ENCODE measurements at places on chromosomes 16 and 17. TPM values are rescaled to one million over a fixed set of nuclear protein-coding genes. Genes with fewer than 3 reads are reported as not detected.

The KRT17 gene
- 2.4 TPM for total RNA-seq

- H3K27ac ChIP-seq, result no peak overlapping the region
- DNase-seq, result no peak
- H3K36me3 ChIP-seq, result no peaks in the 10 kb centered on the region
- no peak overlapping the region for H3K4me3 ChIP-seq
Measured at GRCh38 chr17:82316651-82317393, 586 bp downstream of the CD7 start.

DNA sequence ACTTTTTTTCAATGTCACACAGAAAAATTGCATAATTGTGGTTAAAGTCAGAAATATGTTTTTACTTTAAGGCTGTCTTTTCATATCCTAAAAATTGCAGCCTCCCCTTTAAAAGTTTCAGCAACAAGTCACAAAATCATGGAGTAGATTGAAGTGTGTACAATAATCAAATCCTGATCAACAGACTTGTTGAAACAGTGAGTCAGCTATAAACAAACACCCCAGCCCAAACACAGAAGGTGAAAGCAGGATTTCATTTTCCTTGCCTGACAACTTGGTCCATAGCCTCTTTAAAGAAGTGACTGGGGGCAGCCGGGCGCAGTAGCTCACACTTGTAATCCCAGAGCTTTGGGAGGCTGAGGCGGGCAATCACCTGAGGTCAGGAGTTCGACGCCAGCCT is 59.9 kb downstream of the WNT3 start:
- H3K27ac ChIP-seq, result no peak overlapping the region
- DNase-seq, result no peak
- H3K4me3 ChIP-seq, result no peak overlapping the region
- H3K36me3 ChIP-seq, result peaks cover 15% of the 10 kb centered on the region

The PRCD gene
- total RNA-seq, result 0.95 TPM

GRCh38 chr17:50807009-50807408 is 28.4 kb upstream of the WFIKKN2 start:
- no peaks in the 10 kb centered on the region for H3K4me1 ChIP-seq
- no peak for DNase-seq
- no peak overlapping the region for H3K27ac ChIP-seq
- no peaks in the 10 kb centered on the region for H3K36me3 ChIP-seq
- H3K27me3 ChIP-seq, result no peaks in the 10 kb centered on the region

The SLC47A1 gene
- not detected for total RNA-seq

- no peak for DNase-seq
- no peaks in the 10 kb centered on the region for H3K27me3 ChIP-seq
- no peaks in the 10 kb centered on the region for H3K36me3 ChIP-seq
Measured at GRCh38 chr16:68492543-68493411, 44.5 kb upstream of the SMPD3 start.

The MYL11 gene
- not detected for total RNA-seq

The OSBPL7 gene
- 14.2 TPM for total RNA-seq

The TEKT3 gene
- not detected for total RNA-seq

- H3K36me3 ChIP-seq, result no peaks in the 10 kb centered on the region
- no peak overlapping the region for H3K4me3 ChIP-seq
- H3K27me3 ChIP-seq, result no peaks in the 10 kb centered on the region
- DNase-seq, result no peak
Measured at GRCh38 chr16:10799736-10800135, 18.9 kb downstream of the TVP23A start.

The CCDC154 gene
- total RNA-seq, result 0.26 TPM

The WNT3 gene
- not detected for total RNA-seq

DNA sequence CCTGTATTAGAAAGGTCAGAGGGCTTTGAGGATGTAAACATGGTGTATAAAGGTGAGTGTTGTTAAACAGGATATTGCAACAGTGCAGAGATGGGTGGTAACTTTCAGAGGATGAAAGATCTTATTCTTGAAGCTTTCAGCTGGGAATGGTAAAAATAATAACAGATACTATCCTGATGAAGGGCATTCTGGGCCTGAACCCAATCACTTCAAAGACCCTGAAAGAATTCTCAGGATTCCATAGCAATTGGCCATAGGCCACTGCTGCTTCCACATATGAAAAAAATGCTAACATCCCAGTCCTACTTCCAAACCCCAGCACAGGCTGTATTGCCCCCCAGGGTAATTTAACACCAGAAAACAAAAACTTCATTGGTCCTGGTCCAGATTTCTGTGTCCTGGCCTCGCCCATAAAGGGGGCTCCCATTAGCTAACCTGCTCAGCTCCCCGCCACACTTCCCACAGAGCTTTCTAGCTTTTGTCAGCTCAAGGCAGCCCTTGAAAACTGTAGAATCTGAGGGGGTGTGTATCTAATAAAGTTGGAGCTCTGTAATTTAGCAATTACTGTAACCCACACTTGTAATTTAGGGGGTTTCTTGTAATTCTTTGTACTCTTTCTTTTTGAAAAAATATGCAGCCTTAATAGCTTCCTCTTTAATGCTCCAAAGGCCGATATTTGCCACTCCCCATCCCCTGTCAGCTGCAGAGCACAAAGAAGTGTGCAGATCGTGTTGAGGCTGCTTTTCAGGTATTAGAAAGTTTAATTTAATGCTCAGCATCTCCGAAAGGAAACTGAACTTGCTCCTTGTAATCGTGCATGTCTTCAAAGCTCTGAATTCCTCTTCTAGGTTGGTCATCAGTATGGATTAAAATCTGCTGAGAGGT is 371.5 kb downstream of the SEC14L1 start:
- H3K4me1 ChIP-seq, result no peaks in the 10 kb centered on the region
- no peak overlapping the region for H3K4me3 ChIP-seq
- no peaks in the 10 kb centered on the region for H3K27me3 ChIP-seq
- H3K36me3 ChIP-seq, result no peaks in the 10 kb centered on the region
- no peak for DNase-seq

GRCh38 chr17:65423346-65424140 is 137.9 kb downstream of the AXIN2 start:
- no peaks in the 10 kb centered on the region for H3K27me3 ChIP-seq
- H3K4me1 ChIP-seq, result no peaks in the 10 kb centered on the region
- no peak overlapping the region for H3K27ac ChIP-seq
- no peak overlapping the region for H3K4me3 ChIP-seq

DNA sequence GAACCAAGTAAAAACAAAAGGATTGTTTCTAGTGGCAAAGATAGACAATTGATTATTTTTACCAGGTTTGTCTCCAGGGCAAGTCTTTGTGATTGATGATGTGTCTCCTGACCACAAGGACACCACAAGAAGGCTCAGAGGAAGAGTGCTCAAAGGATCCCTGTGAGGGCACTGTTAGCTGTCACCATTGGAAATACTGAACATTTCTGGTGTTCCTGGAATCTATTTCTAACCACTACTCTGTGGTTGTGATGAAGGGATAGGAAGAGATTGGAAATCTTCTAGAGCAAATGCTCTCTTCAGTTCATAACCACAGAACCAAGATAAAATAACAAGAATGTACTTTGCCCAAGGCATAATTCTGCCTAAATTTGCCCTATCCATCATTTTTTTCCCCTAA is 15.3 kb downstream of the RNF43 start:
- no peaks in the 10 kb centered on the region for H3K27me3 ChIP-seq
- H3K27ac ChIP-seq, result no peak overlapping the region
- no peak for DNase-seq
- H3K36me3 ChIP-seq, result no peaks in the 10 kb centered on the region
- H3K4me1 ChIP-seq, result no peaks in the 10 kb centered on the region

GRCh38 chr16:3131755-3132377 is 3.0 kb upstream of the ZNF213 start:
- DNase-seq, result no peak
- H3K27me3 ChIP-seq, result no peaks in the 10 kb centered on the region
- H3K27ac ChIP-seq, result no peak overlapping the region
- H3K36me3 ChIP-seq, result peaks cover 7% of the 10 kb centered on the region
- no peak overlapping the region for H3K4me3 ChIP-seq

GRCh38 chr16:23113185-23113584 is 36.1 kb downstream of the USP31 start:
- no peaks in the 10 kb centered on the region for H3K4me1 ChIP-seq
- no peaks in the 10 kb centered on the region for H3K27me3 ChIP-seq
- H3K27ac ChIP-seq, result no peak overlapping the region
- no peaks in the 10 kb centered on the region for H3K36me3 ChIP-seq
- no peak overlapping the region for H3K4me3 ChIP-seq

The RTN4RL1 gene
- total RNA-seq, result 0.10 TPM

The CBLN1 gene
- not detected for total RNA-seq

- DNase-seq, result no peak
- H3K27me3 ChIP-seq, result 0 out of 2 replicates have a peak, but pooled peaks cover 3% of the 10 kb centered on the region
- H3K36me3 ChIP-seq, result no peaks in the 10 kb centered on the region
- H3K4me1 ChIP-seq, result no peaks in the 10 kb centered on the region
- H3K4me3 ChIP-seq, result no peak overlapping the region
Measured at GRCh38 chr17:33012522-33013033, 20.9 kb downstream of the SPACA3 start.

DNA sequence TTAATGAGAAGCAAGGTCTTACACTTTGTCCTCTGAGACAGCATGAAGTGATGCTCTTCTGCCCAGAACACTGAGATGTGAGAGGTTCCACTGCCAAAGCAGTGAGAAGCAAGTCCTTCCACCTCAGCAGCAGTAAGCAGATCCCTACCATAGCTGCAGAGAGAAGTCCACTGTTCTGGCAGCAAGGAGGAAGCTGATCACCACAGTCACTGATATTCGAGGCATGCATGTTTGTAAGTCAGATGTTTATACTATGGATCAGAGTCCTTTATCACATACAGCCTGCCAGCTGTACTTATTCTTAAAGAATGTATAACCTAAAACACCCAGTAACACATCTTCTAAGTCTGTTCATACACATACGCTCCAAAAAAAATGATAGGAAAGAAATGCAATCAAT is 18.2 kb upstream of the METTL2A start:
- H3K27ac ChIP-seq, result no peak overlapping the region
- H3K36me3 ChIP-seq, result no peaks in the 10 kb centered on the region
- no peak for DNase-seq
- H3K4me1 ChIP-seq, result no peaks in the 10 kb centered on the region

DNA sequence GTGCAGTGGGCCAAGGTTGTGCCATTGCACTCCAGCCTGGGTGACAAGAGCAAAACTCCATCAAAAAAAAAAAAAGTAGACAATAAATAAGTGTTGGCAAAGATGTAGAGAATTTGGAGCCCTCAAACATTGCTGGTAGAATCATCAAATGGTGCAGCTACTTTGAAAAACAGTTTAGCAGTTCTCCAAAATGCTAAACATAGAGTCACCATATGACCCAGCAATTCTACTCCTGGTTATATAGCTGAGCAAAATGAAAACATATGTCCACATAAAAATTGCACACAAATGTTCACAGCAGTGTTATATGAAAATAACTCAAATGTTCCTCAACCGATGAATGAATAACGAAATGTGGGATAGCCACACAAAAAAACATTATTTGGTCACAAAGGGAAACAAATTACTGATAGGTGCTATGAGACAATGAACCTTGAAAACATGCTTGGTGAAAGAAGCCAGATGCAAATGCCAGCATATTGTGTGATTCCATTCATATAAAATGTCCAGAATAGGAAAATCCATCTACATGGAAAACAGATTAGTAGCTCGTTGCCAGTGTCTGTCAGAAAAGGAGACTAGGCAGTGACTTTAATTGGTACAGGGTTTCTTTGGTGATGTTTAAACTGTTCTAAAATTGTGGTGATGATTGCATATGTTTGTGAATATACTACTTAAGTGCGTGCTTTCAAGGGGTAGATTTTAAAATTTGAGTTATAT is 12.7 kb upstream of the RABEP1 start:
- no peak overlapping the region for H3K27ac ChIP-seq
- H3K27me3 ChIP-seq, result no peaks in the 10 kb centered on the region
- H3K36me3 ChIP-seq, result no peaks in the 10 kb centered on the region
- no peaks in the 10 kb centered on the region for H3K4me1 ChIP-seq
- H3K4me3 ChIP-seq, result no peak overlapping the region

- no peak overlapping the region for H3K27ac ChIP-seq
- no peaks in the 10 kb centered on the region for H3K27me3 ChIP-seq
- no peak overlapping the region for H3K4me3 ChIP-seq
Measured at GRCh38 chr16:10906914-10907756, 30.1 kb downstream of the CIITA start.

The CEP131 gene
- 15.2 TPM for total RNA-seq

GRCh38 chr16:29993903-29994599 is 1.4 kb downstream of the HIRIP3 start:
- no peak for DNase-seq
- H3K27ac ChIP-seq, result no peak overlapping the region
- H3K27me3 ChIP-seq, result no peaks in the 10 kb centered on the region
- H3K4me3 ChIP-seq, result peak overlapping the region; percentile 81
- peaks cover 9% of the 10 kb centered on the region for H3K4me1 ChIP-seq
- H3K36me3 ChIP-seq, result peaks cover 18% of the 10 kb centered on the region

- H3K36me3 ChIP-seq, result no peaks in the 10 kb centered on the region
- H3K27ac ChIP-seq, result peak overlapping the region; percentile 61
- 0 out of 2 replicates have a peak overlapping the region, but pooled peaks have one; percentile 11 for H3K4me3 ChIP-seq
- peak; percentile 17 for DNase-seq
- peaks cover 22% of the 10 kb centered on the region for H3K4me1 ChIP-seq
- H3K27me3 ChIP-seq, result no peaks in the 10 kb centered on the region
Measured at GRCh38 chr17:81049372-81049911, 14.5 kb downstream of the BAIAP2 start.

The PALB2 gene
- 17.1 TPM for total RNA-seq

- peaks cover 17% of the 10 kb centered on the region for H3K4me1 ChIP-seq
- H3K36me3 ChIP-seq, result no peaks in the 10 kb centered on the region
- no peak for DNase-seq
- H3K4me3 ChIP-seq, result no peak overlapping the region
- no peaks in the 10 kb centered on the region for H3K27me3 ChIP-seq
- H3K27ac ChIP-seq, result no peak overlapping the region
Measured at GRCh38 chr16:24670623-24671454, 58.6 kb upstream of the TNRC6A start.

The WDR59 gene
- 54.9 TPM for total RNA-seq

GRCh38 chr17:17531156-17531555 is 35.0 kb upstream of the RASD1 start:
- H3K27ac ChIP-seq, result no peak overlapping the region
- H3K4me1 ChIP-seq, result no peaks in the 10 kb centered on the region
- no peak for DNase-seq
- H3K36me3 ChIP-seq, result no peaks in the 10 kb centered on the region
- no peaks in the 10 kb centered on the region for H3K27me3 ChIP-seq
- H3K4me3 ChIP-seq, result no peak overlapping the region

DNA sequence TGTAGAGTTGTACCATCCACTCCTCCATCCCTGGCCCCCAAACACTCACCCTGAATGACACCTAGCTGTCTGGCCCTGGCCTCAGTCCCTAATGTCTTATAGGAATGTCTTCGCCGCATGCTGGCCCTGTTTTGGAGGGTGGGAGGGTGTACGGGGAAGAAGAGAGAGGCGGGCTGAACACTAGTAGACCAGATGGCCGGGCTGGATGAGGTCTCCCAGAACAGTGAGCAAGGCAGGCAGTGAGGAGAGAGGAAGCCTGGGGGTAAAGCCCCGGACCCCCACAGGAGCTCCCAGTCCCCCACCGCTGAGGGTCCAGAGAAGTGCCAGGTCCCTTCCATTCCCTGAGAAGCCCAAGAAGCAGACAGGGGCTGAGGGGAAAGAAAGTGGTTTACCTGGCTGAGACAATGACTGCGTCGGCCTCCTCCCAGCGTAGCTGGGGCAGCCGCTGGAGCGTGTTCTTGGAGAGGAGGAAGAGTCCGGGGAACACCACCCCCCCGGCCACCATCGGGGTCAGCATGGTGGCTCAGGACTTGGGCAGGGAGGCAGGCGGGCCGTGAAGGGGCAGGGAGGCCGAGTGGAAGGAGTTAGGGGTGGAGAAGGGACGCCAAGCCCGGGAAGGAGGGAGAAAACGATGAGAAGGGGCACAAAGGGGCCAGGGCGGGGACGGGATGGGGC is 923 bp downstream of the TLCD3B start:
- peaks cover 10% of the 10 kb centered on the region for H3K4me1 ChIP-seq
- peaks cover 6% of the 10 kb centered on the region for H3K27me3 ChIP-seq
- H3K36me3 ChIP-seq, result no peaks in the 10 kb centered on the region
- no peak overlapping the region for H3K27ac ChIP-seq
- H3K4me3 ChIP-seq, result no peak overlapping the region
- DNase-seq, result no peak
